ENCODE measurements at places on chromosomes 6 and 20.

DNA sequence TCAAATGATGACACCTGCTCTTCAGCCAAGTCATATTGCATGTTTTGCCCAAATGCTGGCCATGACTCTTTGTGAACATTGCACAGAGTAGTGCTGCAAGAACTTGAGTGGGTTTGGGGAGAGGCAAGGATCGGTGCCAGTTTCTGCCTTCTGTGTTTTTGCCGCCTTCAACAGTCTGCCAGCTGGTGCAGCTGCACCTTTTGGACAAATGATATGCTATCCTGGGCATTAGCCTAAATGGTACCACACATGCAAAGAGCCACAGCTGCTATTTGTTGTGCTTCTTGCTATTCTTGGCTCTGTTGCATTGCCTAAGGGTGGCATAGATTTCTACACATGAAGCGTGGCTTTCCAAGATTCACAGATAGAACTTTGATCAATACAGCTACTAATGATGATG, 189.0 kb upstream of the CCN2 start:
- no peak for DNase-seq

- DNase-seq: no peak
Observed at GRCh38 chr6:30862156-30862875, 22.0 kb upstream of the DDR1 start.

GRCh38 chr20:24917797-24918578, 31.1 kb upstream of the CST7 start:
- DNase-seq: peak; percentile 27

- no peak for DNase-seq
Observed at GRCh38 chr6:105389543-105389942, 13.3 kb downstream of the PREP start.

- DNase-seq: no peak
Observed at GRCh38 chr6:20370393-20370792, 31.3 kb upstream of the E2F3 start.

DNA sequence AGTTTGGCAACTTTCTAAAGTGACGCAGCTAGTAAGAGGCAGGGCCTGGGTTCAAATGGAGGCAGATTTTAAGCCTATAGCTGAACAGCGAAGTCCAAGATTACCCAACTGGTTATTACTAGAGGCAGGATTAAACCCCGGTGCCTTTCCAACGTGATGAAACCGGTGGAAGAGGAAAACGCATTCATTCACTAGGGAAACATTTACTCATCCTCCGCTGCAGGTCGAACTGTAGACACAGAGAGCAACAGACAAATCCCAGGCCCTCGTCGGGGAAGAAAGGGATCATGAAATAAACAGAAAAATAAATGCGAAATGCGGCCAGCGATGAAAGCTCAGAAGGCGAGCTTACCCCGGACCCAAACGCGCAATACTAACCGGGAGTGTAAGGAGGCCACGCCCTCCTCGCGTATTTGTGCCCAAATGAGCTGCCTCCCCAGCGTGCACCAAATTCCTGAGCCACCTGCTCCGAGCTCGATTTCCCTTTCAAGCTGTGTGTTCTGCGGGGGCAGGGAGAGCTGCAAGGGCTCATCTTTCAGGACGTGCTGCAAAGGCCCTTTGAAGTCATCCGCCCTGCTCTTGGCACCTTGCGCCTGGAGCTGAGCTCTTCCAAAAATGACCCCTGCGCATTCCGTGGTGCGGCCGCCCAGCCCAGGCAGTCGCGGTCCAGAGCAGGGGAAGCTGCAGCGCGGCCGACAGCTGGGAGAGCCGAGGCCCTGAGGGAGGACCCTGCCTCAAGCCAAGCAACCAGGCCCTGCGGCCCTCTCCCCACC, 46.9 kb downstream of the PDYN start:
- no peak for DNase-seq
